Stimulated activated CD8-positive, alpha-beta memory T cell treated with anti-CD3 and anti-CD28 coated beads, Interleukin-7, amount 100 ng/mL, for 4 hours (primary cell): ENCODE measurements at places on chromosomes 12 and 14.

DNA sequence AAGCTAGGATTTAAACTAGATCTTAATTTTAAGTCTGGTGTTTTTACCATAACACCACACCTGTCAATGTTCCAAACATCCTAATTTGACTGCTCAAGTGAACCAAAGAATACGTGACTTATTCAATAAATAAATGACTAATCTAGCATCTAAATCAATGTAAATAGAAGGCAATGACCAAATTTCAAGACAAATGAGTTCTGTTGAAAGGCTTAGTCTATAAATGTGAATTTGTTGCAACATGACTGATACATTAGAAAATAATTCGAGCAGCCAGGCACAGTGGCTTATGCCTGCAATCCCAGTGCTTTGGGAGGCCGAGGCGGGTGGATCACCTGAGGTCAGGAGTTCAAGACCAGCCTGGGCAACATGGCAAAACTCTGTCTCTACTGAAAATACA, 15.1 kb downstream of the ZFC3H1 start:
- no peak for DNase-seq

- DNase-seq: no peak
Observed at GRCh38 chr12:106080791-106081170, 58.0 kb downstream of the NUAK1 start.

DNA sequence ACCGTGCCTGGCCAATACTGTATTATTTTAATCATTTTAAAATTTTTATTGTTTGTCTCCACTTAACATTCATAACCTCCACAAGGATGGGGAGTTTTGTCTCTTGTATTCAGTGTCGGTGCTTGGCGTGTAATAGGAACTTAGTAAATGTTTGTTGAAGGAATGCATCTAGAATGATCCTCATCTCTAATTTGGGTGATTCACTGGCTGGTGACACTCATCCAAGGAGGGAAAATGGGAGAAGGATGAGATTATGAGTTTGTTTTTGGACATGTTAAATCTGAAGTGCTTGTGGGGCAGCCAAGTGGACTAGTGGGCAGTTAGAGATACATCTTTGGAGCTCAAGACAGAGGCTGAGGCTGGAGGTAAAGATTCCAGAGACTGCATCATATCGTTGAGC, 5.1 kb downstream of the KLC1 start:
- DNase-seq: no peak

GRCh38 chr12:122527478-122527944, 462 bp downstream of the KNTC1 start:
- DNase-seq: no peak

DNA sequence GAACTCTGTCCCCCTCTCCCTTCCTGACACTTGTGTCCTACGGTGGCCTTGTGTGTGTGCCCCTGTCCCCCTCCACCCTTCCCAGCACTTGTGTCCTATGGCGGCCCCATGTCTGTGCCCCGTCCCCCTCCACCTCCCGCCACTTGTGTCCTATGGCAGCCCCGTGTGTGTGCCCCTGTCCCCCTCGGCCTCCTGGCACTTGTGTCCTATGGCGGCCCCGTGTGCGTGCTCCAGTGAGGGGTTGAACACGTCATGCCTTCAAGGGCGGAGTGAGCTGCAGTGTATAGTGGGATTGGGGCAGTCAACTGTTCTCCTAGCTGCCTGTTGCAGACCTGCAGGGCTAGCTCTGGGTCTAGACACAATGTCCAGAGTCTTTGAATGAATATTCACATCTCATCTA, 108.7 kb downstream of the GLT1D1 start:
- DNase-seq: no peak

- no peak for DNase-seq
Observed at GRCh38 chr14:35159742-35160409, 37.5 kb downstream of the PRORP start.

GRCh38 chr14:67457782-67458181, 30.7 kb downstream of the TMEM229B start:
- no peak for DNase-seq

DNA sequence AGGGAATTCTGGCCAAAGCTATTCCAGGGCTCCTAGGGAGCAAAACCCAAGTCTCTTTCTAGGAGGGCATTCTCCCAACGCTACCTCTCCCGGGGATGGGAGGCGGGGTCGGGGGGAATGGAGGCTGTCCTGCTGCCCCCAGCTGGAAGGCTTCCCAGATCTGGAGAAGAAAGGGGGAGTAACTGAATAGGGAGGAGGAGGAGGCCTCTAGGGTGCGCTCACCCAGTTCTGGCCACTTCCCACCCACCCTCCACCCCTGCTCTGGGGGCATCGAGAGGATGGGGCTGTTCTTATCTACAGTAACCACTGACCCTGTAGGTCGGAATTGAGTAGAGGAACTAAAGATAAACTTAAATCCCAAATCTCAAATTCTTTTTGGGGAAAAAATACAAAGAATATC, 579 bp upstream of the RNASE1 start:
- DNase-seq: no peak
